ENCODE measurements at places on chromosomes 1 and 21. TPM values are rescaled to one million over a fixed set of nuclear protein-coding genes. Genes with fewer than 3 reads are reported as not detected.

SLAMF8 gene
- 1.1 TPM for polyA plus RNA-seq

DNA sequence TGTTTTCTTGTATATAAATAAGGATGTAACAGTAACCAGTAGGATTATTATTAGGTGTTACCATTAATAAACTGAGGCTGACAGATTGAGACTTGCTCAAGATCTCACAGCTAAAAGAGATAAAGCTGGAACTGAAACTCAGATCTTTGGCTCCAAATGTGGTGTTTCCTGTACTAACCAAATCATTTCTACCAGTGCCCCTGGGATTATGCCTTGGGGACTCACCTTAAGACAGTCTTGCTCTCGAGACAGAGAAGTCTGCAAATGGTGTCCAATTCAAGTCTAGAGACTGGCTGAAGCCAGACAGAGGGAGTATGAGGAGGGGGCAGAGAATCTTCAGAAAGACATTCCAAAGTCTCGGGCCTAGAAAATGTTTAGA lies 593 bp upstream of the CD53 start:
- H3K4me1 ChIP-seq: peaks cover 27% of the 10 kb centered on the region
- H3K36me3 ChIP-seq: no peaks in the 10 kb centered on the region
- no peak for DNase-seq
- no peak overlapping the region for H3K4me3 ChIP-seq
- no peaks in the 10 kb centered on the region for H3K27me3 ChIP-seq
- H3K27ac ChIP-seq: peak overlapping the region; percentile 75

PTPRC gene
- 7.0 TPM for polyA plus RNA-seq

DNA sequence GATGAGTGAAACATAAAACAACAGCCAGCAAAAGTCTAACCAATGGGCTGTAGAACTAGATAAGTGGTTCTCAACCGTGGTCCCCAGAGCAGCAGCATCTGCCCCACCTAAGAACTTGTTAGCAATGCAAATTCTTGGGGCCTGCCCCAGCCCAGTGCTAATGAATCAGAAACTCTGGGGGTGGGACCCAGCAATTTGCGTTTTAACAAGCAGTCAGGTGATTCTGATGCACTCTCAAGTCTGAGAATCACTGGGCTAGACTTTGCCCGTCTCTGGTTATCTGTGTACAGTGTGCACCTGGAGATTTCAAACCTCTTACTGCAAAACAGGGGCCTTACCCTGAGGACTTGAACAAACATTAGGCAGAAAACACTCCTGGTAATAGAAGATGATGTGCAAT lies 66.5 kb downstream of the PLXNA2 start:
- H3K4me1 ChIP-seq: peaks cover 25% of the 10 kb centered on the region
- no peaks in the 10 kb centered on the region for H3K36me3 ChIP-seq
- H3K27me3 ChIP-seq: no peaks in the 10 kb centered on the region
- H3K27ac ChIP-seq: peak overlapping the region; percentile 53
- no peak overlapping the region for H3K4me3 ChIP-seq
- no peak for DNase-seq

- no peak overlapping the region for H3K4me3 ChIP-seq
- H3K4me1 ChIP-seq: no peaks in the 10 kb centered on the region
- no peaks in the 10 kb centered on the region for H3K36me3 ChIP-seq
- DNase-seq: no peak
Measured at GRCh38 chr1:32886828-32887414, 630 bp downstream of the HPCA start.
